ENCODE measurements at places on chromosomes 4 and X.
A peak's percentile ranks its signal among the peaks of the same experiment; 100 is the strongest.

DNA sequence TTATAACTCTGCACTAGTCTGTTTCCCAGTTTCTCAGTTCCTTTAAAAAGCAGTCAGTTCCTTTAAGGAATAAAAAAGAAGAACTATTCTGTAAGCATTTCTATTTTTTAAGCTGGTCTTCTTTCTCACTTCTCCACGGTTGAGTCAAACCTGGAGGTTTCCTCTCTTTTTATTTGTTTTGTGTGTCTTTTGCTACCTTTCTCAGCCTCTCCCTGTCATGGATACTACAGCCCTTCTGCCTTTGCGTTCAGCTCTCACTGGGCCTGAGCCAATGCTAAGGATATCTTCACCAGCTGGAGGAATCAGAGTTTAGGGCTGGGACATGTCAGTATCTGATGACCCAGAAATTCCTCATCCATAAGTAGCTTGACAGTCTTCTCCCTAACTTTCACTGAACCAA, 49.7 kb upstream of the PRKX start:
- DNase-seq = no peak

DNA sequence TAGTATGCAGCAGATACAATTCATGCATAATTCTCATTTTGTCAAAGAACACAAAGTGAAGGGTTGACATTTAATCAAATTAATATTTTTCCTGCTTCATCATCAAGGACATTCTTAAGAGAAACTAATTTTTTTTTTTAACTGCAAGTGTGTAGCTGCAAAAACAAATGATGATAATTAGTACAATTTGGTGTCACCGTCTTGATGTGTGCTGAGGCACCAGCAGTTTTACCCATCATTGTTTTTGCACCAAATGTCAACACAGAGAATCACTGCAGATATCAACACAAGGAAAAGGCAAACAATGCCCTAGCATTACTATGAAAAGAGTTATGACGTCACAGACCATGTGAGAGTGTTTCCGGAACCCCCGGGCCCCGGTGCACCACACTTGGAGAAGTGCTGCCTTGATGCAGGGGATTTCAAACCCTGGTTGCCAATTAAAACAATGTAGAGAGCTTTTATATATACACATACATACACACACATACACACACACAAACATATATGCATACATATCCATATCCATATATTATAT, 55.9 kb downstream of the AGA start:
- DNase-seq = no peak

DNA sequence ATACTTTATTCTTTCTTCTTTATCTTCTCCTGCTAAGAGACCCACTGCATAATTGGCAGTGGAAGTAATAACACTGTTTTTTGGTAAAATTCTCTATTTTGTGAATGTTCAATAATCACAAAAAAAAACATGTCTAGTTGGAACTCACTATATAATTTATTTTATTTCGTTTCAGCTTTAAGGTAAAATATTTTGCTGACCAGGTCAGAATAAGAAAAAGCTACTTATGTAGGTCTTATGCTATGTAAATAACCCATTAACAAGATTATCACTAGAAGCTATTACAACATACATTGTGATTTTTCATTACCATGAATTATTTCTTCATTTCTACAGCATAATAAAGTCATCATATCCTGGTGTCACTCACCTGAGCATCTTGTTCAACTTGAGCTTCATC, 19.3 kb downstream of the ANXA5 start:
- DNase-seq = no peak

DNA sequence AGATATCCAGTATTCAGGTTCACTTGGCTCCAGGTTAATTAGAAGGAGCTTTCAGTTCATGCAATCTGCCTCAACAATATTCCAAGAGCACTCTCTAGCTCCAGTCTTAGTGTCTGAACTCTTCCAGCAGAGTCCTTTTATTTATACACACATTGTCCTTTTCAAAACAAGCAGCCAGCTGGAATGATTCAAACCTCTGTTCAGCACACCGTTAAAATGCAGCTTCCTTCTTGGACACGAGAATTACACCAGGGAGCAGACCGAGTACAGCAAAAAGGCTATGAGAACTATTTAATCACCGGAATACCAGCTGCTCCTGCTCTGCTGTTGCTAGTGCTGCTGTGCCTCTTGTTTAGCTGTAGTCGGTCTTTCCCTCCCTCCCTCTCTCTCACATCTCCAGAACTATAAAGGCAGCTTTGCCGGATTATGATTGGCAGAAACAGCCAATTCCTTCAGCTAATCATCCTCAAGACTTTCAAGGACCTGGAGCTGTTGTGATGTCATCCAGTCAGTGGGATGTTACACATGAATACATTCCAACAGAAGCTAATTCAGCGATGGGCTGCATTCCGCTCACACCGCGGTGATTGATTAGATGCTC, at the start of gene NDST4:
Gene NDST4, minus strand, starts transcription at position 115 of the 601 bp plus-strand sequence. CDS start 36,584 bp downstream, outside the sequence.
- peak; percentile 58 for DNase-seq

- DNase-seq = no peak
Measured at GRCh38 chr4:6926681-6927478, 17.3 kb downstream of the TBC1D14 start.

Measured in NCI-H345 (cell line).